Regular cardiac myocyte (primary cell): ENCODE measurements at places on chromosomes 16 and 17. TPM values are rescaled to one million over a fixed set of nuclear protein-coding genes. Genes with fewer than 3 reads are reported as not detected.

ZNF469 gene
- total RNA-seq, result 1.3 and 2.8 TPM in 2 replicates

OR4D1 gene
- not detected in 2 replicates for total RNA-seq

KCNJ18 gene
- total RNA-seq, result not detected in 2 replicates

SCN4A gene
- under 0.01 TPM in 1 of 2 replicates, not detected in the other for total RNA-seq

MT1A gene
- 3.9 and 8.8 TPM in 2 replicates for total RNA-seq

SPATA22 gene
- total RNA-seq, result 1.5 TPM in 1 of 2 replicates, not detected in the other

GUCY2D gene
- not detected in 2 replicates for total RNA-seq

KRTAP4-16 gene
- total RNA-seq, result not detected in 2 replicates

CALB2 gene
- total RNA-seq, result 0.38 and 1.7 TPM in 2 replicates

ZG16 gene
- not detected in 2 replicates for total RNA-seq

HSPB9 gene
- not detected in 2 replicates for total RNA-seq

CHD9NB gene
- 1.7 and 2.3 TPM in 2 replicates for total RNA-seq

GCGR gene
- total RNA-seq, result not detected in 2 replicates

MT1G gene
- 0.56 and 1.5 TPM in 2 replicates for total RNA-seq

HEATR9 gene
- total RNA-seq, result not detected in 2 replicates

MYH13 gene
- total RNA-seq, result not detected in 2 replicates

CHRNB1 gene
- total RNA-seq, result 2.3 and 3.9 TPM in 2 replicates

PRSS22 gene
- total RNA-seq, result under 0.01 TPM in 1 of 2 replicates, not detected in the other

WNT9B gene
- under 0.01 TPM in 1 of 2 replicates, not detected in the other for total RNA-seq

OR1F1 gene
- total RNA-seq, result not detected in 2 replicates

TBC1D3H gene
- total RNA-seq, result not detected in 2 replicates

GAS7 gene
- 0.38 and 0.85 TPM in 2 replicates for total RNA-seq

SYT17 gene
- under 0.01 TPM in 2 replicates for total RNA-seq

ZNF213 gene
- total RNA-seq, result 5.1 and 5.9 TPM in 2 replicates

GALNS gene
- total RNA-seq, result 16.5 and 21.1 TPM in 2 replicates

MAP2K6 gene
- 0.19 and 0.28 TPM in 2 replicates for total RNA-seq

HAS3 gene
- 2.7 and 5.6 TPM in 2 replicates for total RNA-seq

TEDC2 gene
- 1.7 and 12.5 TPM in 2 replicates for total RNA-seq

KRT12 gene
- not detected in 2 replicates for total RNA-seq

TMC6 gene
- 7.6 and 16.1 TPM in 2 replicates for total RNA-seq

CA5A gene
- total RNA-seq, result not detected in 2 replicates

NUDT16L1 gene
- 18.0 and 33.2 TPM in 2 replicates for total RNA-seq

GNAO1 gene
- under 0.01 and 0.19 TPM in 2 replicates for total RNA-seq

KRT32 gene
- not detected in 2 replicates for total RNA-seq

LCMT1 gene
- total RNA-seq, result 47.7 and 72.7 TPM in 2 replicates

ANKFN1 gene
- not detected in 2 replicates for total RNA-seq

TPSB2 gene
- total RNA-seq, result not detected in 2 replicates

RAMP2 gene
- total RNA-seq, result under 0.01 and 0.58 TPM in 2 replicates

KRT20 gene
- not detected in 2 replicates for total RNA-seq

CXCL16 gene
- 0.58 and 2.0 TPM in 2 replicates for total RNA-seq

GH2 gene
- not detected in 2 replicates for total RNA-seq

RAC3 gene
- total RNA-seq, result 4.4 and 6.5 TPM in 2 replicates

KRTAP2-1 gene
- not detected in 2 replicates for total RNA-seq

BCO1 gene
- total RNA-seq, result not detected in 2 replicates

CD300E gene
- not detected in 2 replicates for total RNA-seq
